ENCODE measurements at places on chromosomes 7 and 10. TPM values are rescaled to one million over a fixed set of nuclear protein-coding genes. Genes with fewer than 3 reads are reported as not detected.
A peak's percentile ranks its signal among the peaks of the same experiment; 100 is the strongest.

DNA sequence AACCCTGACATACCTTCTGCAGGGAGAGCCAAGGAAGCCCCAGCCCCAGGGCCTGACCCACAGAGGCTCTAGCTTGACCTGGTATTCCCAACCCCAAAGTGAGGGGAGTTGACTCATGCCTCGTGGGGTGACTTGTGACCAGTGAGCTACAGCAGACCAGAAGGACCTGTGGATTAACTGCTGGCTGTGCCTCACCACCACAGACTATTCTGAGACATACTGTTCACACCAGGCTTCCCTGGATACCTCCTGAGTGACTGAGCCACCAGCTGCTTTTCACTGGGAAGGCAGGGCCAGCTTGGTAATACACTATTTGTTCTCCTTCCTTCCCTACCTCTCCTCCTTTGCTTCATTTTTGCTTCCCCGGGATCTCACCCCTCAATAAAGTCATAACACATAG is 7.3 kb downstream of the PLXNA4 start:
- no peaks in the 10 kb centered on the region for H3K36me3 ChIP-seq
- no peak overlapping the region for H3K27ac ChIP-seq
- H3K4me3 ChIP-seq: no peak overlapping the region
- DNase-seq: no peak
- H3K27me3 ChIP-seq: peaks cover 47% of the 10 kb centered on the region
- H3K4me1 ChIP-seq: no peaks in the 10 kb centered on the region

DNA sequence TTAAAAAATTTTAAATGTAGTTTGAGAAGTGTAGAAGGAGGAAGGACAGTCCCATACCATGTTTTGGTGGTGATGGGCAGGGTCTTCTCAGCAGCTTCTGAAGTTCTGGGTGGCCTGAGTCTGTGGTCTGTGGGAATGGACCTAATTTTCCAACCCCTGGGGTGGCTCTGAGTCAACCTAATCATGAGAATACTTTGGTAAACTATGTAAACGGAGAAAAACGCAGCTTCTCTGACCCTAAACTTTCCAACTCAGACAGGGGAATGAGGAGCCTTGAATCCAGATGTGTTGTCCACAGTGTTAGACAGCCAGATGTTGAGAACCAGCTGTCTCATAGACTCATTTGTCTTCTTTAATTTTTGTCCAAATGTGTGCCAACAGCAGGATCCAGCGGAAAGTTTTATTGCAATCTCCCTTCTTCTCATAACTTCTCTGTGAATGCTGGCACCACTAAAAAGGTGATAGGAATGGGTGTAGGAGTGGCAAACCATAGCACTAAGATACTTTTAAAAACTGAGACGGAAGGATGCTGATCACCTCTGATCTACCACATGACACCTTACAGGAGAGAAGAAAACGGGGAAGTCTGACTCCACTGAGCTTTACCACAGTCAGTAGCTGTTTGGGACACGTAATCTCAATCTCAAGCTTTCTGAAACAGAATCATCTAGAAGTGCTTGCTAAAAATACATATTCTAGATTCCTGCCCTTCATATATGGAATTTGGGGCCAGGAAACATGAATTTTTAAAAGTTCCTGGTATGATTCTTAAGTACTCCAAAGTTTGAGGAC is 90.5 kb upstream of the PHYHIPL start:
- no peaks in the 10 kb centered on the region for H3K36me3 ChIP-seq
- H3K27ac ChIP-seq: no peak overlapping the region
- H3K27me3 ChIP-seq: no peaks in the 10 kb centered on the region

GRCh38 chr10:35641676-35642034 is 441 bp downstream of the FZD8 start:
- no peaks in the 10 kb centered on the region for H3K36me3 ChIP-seq
- H3K27ac ChIP-seq: no peak overlapping the region
- DNase-seq: no peak
- peaks cover 31% of the 10 kb centered on the region for H3K4me1 ChIP-seq
- H3K27me3 ChIP-seq: peaks cover 15% of the 10 kb centered on the region

- H3K27ac ChIP-seq: no peak overlapping the region
- no peak overlapping the region for H3K4me3 ChIP-seq
- H3K4me1 ChIP-seq: no peaks in the 10 kb centered on the region
- no peaks in the 10 kb centered on the region for H3K36me3 ChIP-seq
- no peaks in the 10 kb centered on the region for H3K27me3 ChIP-seq
- DNase-seq: no peak
Observed at GRCh38 chr7:14336256-14336655, 346.8 kb upstream of the ETV1 start.

- no peaks in the 10 kb centered on the region for H3K36me3 ChIP-seq
- DNase-seq: no peak
- H3K27me3 ChIP-seq: no peaks in the 10 kb centered on the region
- H3K27ac ChIP-seq: no peak overlapping the region
- H3K4me1 ChIP-seq: no peaks in the 10 kb centered on the region
Observed at GRCh38 chr7:89503281-89503680, 651.0 kb upstream of the STEAP1 start.

DNA sequence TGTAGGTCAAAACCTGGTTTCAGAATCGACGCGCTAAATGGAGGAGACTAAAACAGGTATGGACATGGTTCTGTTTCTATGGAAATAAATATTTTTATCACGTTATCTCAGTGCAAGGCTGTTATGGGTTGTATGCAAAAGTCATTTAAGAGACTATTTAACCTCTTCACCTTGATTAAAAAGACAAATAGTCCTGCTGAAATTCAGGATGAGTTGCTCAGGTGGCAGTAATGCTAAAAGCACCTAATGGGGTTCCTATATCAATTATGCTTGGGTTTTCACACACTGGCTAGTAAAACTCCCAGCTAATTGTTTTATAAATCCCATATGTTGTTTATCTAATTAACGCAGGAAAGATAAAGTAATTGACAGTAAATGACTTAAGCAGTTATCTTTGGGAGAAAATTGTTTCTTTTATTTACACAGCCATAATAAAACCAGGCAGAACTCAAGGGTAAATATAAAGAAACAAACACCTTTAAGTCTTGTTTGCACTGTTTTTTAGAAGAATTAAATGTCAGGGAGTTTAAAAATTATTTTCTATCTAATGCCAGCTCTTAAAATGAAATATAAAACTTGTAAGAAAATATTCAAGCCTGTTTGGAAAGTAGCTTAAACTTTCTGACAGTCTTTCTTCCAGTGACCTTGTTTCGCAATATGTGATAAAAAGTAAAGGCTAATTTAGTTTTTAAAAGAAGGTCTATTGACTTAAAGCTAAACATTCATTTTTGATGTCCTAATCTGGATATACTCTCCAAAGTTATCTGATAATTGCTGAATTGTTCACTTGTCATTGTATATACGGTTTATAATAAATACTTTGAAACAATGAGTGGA is 3.2 kb downstream of the HHEX start:
- DNase-seq: no peak
- no peak overlapping the region for H3K27ac ChIP-seq
- H3K4me1 ChIP-seq: peaks cover 37% of the 10 kb centered on the region

- H3K4me1 ChIP-seq: peaks cover 5% of the 10 kb centered on the region
- no peak overlapping the region for H3K4me3 ChIP-seq
- no peaks in the 10 kb centered on the region for H3K27me3 ChIP-seq
- H3K27ac ChIP-seq: no peak overlapping the region
- no peak for DNase-seq
- H3K36me3 ChIP-seq: no peaks in the 10 kb centered on the region
Observed at GRCh38 chr10:103548581-103549348, 55.3 kb downstream of the NEURL1 start.

DNA sequence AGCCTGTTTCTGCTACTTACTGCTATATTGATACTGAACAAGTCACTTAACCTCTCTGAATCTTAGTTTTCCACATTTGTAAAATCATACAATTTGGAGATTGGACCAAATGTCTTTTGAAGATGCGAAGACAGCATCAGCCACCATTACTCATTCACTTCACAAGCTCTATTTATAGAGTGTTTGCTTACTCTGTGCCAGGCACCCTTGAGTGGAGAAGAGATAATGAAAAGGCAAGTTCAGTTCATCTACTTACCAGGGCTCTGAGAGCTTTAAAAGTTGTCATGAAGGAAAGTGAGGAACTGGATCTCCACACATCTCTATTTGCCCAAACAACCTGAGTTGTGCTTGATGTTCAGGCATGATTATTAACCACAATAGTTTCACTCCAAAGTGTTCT is 277.5 kb downstream of the CSTF2T start:
- H3K36me3 ChIP-seq: no peaks in the 10 kb centered on the region
- no peak overlapping the region for H3K27ac ChIP-seq
- H3K4me1 ChIP-seq: no peaks in the 10 kb centered on the region
- no peaks in the 10 kb centered on the region for H3K27me3 ChIP-seq

- no peaks in the 10 kb centered on the region for H3K4me1 ChIP-seq
- H3K36me3 ChIP-seq: no peaks in the 10 kb centered on the region
- H3K27ac ChIP-seq: no peak overlapping the region
- no peak overlapping the region for H3K4me3 ChIP-seq
- DNase-seq: no peak
- no peaks in the 10 kb centered on the region for H3K27me3 ChIP-seq
Observed at GRCh38 chr7:80372415-80372814, 139.4 kb downstream of the GNAT3 start.

- DNase-seq: no peak
- no peaks in the 10 kb centered on the region for H3K36me3 ChIP-seq
- no peak overlapping the region for H3K4me3 ChIP-seq
Observed at GRCh38 chr7:7512861-7513597, 22.6 kb downstream of the COL28A1 start.

- peak; percentile 18 for DNase-seq
- peak overlapping the region; percentile 35 for H3K27ac ChIP-seq
- H3K4me3 ChIP-seq: peak overlapping the region; percentile 76
- H3K4me1 ChIP-seq: peaks cover 43% of the 10 kb centered on the region
- H3K27me3 ChIP-seq: no peaks in the 10 kb centered on the region
Observed at GRCh38 chr10:97333601-97334369, 744 bp downstream of the FRAT2 start.

DNA sequence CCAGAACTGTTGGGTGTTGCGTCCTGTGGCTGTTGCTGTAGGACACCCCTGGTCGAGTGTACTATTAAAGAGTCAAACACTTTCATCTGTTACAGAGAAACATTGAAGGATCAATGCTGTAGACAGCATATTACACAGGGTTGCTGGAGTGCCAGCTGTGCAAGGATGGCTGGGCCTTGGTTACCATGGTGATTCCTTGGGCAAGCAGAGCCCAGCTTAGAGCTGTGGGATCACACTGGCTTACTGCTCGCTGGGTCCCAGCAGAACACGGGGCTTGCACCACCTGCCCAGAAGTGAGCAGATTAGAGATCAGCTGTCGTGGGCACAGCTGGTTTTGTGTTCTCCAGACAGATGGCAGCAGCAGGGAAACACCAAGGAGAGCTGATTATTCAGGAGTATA is 76.0 kb downstream of the GPR141 start:
- no peaks in the 10 kb centered on the region for H3K36me3 ChIP-seq
- no peak overlapping the region for H3K4me3 ChIP-seq
- no peak for DNase-seq
- H3K4me1 ChIP-seq: no peaks in the 10 kb centered on the region
- H3K27me3 ChIP-seq: no peaks in the 10 kb centered on the region

DNA sequence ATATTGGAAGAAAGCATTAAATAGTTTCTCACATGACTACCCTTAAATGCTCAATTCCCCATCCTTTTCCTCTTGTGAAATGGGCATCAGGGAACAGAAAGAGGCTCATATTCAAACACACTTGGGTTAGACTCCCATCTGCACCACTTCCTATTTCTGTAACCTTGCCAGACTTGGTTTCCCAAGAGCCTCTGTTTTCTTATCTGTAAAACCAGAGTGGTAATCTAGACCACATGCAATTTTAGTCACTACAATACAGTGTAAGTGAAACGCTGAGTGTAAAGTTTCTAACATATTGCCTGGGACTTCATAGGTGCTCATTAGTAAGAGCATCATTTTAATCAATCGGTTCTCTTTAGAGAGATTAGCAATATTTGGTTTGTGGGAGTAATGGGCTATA is 136.3 kb downstream of the SORCS1 start:
- H3K4me3 ChIP-seq: no peak overlapping the region
- no peak overlapping the region for H3K27ac ChIP-seq
- no peaks in the 10 kb centered on the region for H3K27me3 ChIP-seq
- H3K36me3 ChIP-seq: no peaks in the 10 kb centered on the region

DNA sequence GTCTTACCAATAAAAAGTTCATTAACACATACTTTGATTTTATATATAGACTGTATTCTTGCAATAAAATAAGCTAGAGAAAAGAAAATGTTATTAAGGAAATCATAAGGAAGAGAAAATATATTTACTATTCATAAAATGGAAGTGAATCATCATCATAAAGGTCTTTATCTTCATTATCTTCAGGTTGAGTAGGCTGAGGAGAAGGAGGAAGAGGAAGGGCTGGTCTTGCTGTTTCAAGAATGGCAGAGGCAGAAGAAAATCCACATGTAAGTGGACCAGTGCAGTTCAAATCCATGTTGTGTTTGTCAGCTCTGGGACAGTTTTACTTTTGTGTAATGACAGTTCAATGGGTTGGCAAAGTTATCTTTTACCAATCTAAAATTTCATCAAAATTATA is 609.1 kb upstream of the ANKRD30A start:
- H3K27ac ChIP-seq: no peak overlapping the region
- H3K27me3 ChIP-seq: no peaks in the 10 kb centered on the region
- no peaks in the 10 kb centered on the region for H3K36me3 ChIP-seq

GRCh38 chr7:92025260-92025659 is 84.6 kb downstream of the AKAP9 start:
- no peaks in the 10 kb centered on the region for H3K27me3 ChIP-seq
- DNase-seq: no peak
- no peak overlapping the region for H3K27ac ChIP-seq
- no peak overlapping the region for H3K4me3 ChIP-seq
- H3K4me1 ChIP-seq: no peaks in the 10 kb centered on the region

- H3K27ac ChIP-seq: no peak overlapping the region
- no peak for DNase-seq
- no peaks in the 10 kb centered on the region for H3K27me3 ChIP-seq
- no peak overlapping the region for H3K4me3 ChIP-seq
- H3K4me1 ChIP-seq: no peaks in the 10 kb centered on the region
Observed at GRCh38 chr7:147535701-147536111, 1054.9 kb upstream of the C7orf33 start.

- no peak overlapping the region for H3K4me3 ChIP-seq
- H3K27me3 ChIP-seq: no peaks in the 10 kb centered on the region
- no peak for DNase-seq
- H3K27ac ChIP-seq: no peak overlapping the region
- H3K36me3 ChIP-seq: no peaks in the 10 kb centered on the region
Observed at GRCh38 chr7:117386110-117386706, 41.1 kb downstream of the ASZ1 start.

The PLCE1 gene
- total RNA-seq: 0.03 TPM

The DYDC2 gene
- not detected for total RNA-seq

The FUOM gene
- total RNA-seq: 11.7 TPM

The OGDHL gene
- total RNA-seq: not detected

The ZCWPW1 gene
- total RNA-seq: 4.4 TPM

The PTPRE gene
- 47.6 TPM for total RNA-seq

The LLCFC1 gene
- not detected for total RNA-seq

The CDC123 gene
- total RNA-seq: 40.5 TPM

The PON1 gene
- total RNA-seq: not detected

The TWIST1 gene
- total RNA-seq: not detected

The CUL1 gene
- 31.0 TPM for total RNA-seq

All from CD4-positive, alpha-beta T cell (primary cell).